Cardiac muscle cell (in vitro differentiated cells and primary cell): ENCODE measurements at places on chromosomes 3 and 15. TPM values are rescaled to one million over a fixed set of nuclear protein-coding genes. Genes with fewer than 3 reads are reported as not detected.

- no peak for DNase-seq
Measured at GRCh38 chr3:181797431-181797830, 85.7 kb downstream of the SOX2 start.

- DNase-seq = peak; percentile 44
Measured at GRCh38 chr15:74725225-74725774, at the start of gene CYP1A1. Gene CYP1A1, minus strand, starts transcription at chr15:74725528. Its CDS starts 2,431 bp downstream, at chr15:74723097.

- no peak for DNase-seq
Measured at GRCh38 chr3:83034806-83035703, 1273.6 kb upstream of the GBE1 start.

- DNase-seq = peak; percentile 7
Measured at GRCh38 chr3:21330293-21330692, 420.7 kb downstream of the ZNF385D start.

DNA sequence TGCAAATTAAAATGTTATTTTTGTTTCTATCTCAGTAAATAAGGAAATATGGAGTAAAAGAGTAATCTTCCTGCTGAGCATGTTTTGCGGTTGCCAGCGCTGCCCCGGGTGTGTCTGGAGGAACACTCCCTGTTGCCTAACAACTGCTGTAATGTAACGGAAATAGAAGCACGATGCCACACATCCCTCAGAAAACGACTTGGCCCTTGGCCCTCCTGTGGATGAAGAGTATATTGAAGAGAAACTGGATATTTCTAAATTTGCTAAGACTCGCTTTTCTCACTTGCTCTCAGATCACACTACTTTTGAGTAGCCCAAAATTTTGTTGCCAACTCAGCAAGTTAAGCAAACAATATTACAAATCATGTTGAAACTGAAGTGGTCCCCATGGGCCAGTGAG lies 18.9 kb downstream of the CX3CR1 start:
- DNase-seq = peak; percentile 94

DNA sequence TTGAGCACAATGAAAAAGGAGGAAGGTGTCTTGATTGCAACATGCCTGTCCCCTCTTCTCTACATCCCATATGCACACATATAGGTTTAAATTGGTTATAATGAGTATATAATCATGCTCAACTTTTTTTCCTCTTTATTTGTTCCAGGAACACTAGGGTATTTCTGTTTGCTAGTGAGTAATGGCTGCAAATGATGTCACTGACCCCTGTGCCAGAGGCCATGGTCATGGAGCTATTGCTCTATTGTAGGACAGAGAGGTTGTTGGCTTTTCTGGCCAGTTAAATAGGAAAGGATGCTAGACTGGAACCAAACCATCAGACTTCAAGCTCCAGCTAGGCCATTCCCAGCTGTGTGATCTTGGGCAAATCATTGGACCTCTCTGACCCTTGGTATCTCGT lies 9.6 kb downstream of the ARHGEF3 start:
- no peak for DNase-seq

DNA sequence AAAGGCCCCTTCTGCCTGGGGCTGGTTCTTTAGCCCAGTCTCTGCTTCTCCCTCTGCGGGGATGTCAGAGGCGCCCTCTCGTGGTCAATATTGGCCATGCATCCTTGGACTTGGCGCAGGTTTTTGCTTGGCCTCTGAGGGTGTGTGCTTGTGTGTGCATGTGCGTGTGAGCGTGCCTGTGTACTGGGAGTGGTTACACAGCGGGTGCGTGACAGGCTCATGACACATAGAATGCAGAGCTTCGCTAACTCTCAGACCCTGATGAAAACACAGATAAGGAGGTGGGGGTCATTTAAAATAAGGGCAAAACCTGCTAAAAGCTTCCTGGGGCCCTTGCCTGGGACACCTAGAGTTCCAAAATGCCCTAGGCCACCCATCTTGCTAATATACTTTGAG lies 160.9 kb downstream of the SMAD6 start:
- peak; percentile 80 for DNase-seq

- DNase-seq = no peak
Measured at GRCh38 chr15:52309154-52309548, 13.5 kb upstream of the MYO5C start.

GRCh38 chr15:39710681-39711080 lies 72.0 kb downstream of the FSIP1 start:
- DNase-seq = no peak

GRCh38 chr15:34721802-34722438 lies 32.9 kb downstream of the GJD2 start:
- peak; percentile 51 for DNase-seq

DNA sequence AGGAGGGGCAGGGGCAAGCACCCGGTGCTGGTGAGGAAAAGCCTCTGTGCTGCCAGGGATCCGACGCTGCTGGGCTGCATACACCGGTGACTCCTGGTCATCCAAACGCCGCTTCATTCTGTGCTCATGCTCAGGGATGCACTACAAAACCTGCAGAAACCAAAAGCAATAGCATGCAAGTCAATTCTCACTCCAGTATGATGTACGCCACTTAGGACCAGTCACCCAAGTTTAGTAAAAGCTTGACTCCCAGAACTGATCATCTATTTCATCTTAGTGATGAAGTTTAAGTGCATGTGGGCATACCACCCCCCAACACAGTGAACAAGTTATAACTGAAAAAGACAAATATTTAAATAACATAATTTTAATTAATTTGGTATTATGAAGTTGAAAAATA lies 21.2 kb downstream of the SIN3A start:
- no peak for DNase-seq

GRCh38 chr3:100436951-100437350 lies 35.6 kb downstream of the LNP1 start:
- no peak for DNase-seq

DNA sequence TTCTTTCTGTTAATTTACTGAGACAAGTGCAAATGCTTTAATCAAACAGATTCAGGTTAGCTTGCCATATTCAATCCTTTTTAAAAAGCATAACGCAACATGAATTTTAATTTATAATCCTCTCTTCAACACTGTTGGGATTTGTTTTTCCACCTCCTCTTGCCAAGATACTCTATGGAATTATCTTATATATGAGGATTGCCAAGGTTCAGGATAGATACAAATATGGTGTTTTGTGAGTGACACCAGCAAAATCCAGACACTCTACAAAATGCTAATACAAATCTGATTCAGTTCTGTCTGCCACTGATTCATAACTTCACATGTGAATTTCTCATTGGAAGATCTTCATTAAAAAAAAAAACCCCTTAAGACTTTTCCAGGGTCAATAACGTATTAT lies 104.8 kb downstream of the FBN1 start:
- DNase-seq = no peak

Gene PIF1
- total RNA-seq = 3.5 and 70.9 TPM in 2 replicates

Gene SEMA3G
- 6.5 and 13.6 TPM in 2 replicates for total RNA-seq

Gene FILIP1L
- total RNA-seq = 0.28 and 0.45 TPM in 2 replicates

Gene SPATA12
- total RNA-seq = not detected in 2 replicates

Gene ADAMTSL3
- total RNA-seq = 0.88 and 2.0 TPM in 2 replicates

Gene HLTF
- 31.0 and 52.8 TPM in 2 replicates for total RNA-seq
